Activated CD4-positive, alpha-beta T cell treated with anti-CD3 and anti-CD28 coated beads, Interleukin-2, amount 50 U/mL, for 1 hour (primary cell): ENCODE measurements at places on chromosomes 7 and 10.

DNA sequence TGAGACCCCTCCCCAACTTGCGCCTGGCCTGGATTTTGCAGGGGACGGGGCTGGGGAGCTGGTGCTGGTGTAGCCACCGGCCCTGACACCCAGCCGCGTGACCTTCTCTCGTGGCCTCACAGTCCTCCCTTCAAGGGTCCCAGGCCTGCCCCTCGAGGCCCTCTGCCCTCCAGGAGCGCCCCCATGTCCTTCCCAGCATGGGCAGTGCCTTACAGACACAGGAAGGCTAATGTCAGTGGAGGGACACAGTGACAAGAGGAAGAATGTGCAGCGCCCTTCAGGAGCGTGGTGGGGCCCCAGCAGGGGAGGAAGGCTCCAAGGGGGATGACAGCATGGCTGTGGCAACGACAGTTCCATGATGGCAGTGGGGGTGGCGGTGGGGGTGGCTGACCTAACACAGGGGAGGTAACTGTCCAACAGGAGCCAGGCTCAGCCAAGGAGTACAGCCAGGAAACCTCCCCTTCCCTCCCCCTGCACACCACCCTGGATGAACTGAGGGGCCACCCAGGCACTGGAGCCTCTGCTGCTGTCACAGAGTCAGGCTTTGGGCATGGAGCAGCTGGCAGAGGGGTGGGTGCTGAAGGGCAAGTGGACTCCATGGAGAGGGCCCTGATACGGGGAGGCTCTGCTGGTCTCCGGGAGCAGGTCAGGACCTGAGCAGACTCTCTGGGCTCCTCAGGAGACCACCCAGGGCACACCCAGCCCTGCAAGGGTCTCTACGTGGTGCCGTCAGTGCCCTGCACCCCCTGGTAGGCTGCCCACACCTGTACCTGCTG, 76.0 kb upstream of the RET start:
- no peak for DNase-seq

- no peak for DNase-seq
Observed at GRCh38 chr7:40597517-40597916, 462.7 kb downstream of the SUGCT start.

GRCh38 chr7:44561962-44562621, 11.6 kb downstream of the DDX56 start:
- DNase-seq, result no peak

DNA sequence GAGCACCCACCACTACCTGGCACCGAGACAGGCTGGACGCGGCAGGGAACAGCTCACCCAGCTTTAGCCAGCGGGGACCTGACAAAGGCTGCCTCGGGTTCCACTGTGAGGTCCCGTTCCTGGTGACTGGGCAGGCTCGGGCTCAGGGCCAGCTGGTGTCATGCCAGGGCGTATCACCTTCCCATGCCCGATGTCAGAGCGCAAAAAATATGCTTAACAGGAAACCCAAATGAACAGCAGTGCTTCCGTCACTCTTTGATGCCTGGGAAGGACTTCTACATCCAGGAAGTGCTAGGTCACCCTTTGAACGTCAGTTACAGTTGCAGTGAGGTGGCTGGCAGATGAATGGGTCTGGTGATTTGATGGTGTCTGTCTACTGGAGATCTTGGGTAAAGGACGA, 106.0 kb downstream of the ADARB2 start:
- DNase-seq, result no peak

GRCh38 chr7:30699706-30700495, 17.6 kb upstream of the CRHR2 start:
- DNase-seq, result no peak

GRCh38 chr10:80173466-80173865, 31.9 kb downstream of the ANXA11 start:
- no peak for DNase-seq

GRCh38 chr7:46525876-46526275, 604.8 kb upstream of the IGFBP3 start:
- DNase-seq, result no peak

DNA sequence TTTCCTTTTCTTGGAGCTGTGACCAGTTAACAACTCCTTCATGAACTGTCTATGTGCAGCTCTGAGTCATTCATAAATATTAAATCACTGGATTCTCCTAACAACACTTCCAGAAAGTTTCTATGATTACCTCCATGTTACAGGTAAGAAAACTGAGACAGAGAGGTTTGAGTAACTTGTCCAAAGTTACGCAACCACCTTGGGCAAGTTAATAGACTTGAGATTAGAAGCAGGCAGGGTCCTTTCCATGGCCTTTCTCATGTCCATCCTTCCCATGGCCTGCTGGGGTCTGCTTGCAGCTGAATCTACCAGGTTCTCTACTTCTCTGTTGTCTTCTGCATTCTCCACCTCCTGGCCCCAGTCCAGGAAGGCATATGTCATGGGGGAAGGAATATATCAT, 648.8 kb upstream of the MKI67 start:
- no peak for DNase-seq

DNA sequence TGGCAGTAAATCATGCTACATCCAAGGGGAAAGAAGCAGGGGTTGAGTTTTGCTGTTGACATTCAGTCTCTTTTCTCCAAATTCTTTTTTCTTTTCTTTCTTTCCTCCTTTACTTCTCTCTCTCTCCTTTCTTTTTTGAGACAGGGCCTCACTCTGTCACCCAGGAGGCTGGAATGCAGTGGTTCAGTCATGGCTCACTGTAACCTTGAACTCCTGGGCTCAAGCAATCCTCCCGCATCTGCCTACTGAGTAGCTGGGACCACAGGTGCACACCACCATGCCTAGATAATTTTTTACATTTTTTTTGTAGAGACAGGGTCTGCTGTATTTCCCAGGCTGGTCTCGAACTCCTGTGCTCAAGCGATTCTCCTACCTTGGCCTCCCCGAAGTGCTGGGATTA, 35.2 kb downstream of the SBDS start:
- DNase-seq, result no peak

DNA sequence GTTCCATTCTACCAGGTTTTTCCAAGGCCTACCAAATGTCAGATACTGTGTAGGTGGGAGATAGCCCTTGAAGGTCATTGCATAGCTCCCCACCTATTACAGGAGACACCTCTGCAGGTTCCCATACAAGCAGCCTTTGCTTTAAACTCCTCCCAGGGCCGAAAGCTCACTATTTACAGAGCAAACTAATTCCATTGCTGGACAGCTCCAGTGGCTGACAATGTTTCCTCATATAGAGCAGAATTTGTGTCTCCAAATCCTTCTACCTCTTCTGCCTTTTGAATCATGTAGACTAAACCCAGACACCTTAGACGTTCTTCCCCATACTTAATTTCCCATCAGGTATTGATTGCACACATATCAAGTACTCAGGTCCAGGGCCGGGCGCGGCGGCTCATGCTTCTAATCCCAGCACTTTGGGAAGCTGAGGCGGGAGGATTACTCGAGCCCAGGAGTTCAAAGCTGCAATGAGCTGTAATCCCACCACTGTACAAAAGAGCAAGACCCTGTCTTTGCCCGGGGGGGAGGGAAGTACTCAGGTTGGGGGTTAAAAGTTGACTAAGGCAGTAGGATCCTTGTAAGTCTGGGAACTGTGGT, 2.1 kb downstream of the CNNM1 start:
- DNase-seq, result no peak

DNA sequence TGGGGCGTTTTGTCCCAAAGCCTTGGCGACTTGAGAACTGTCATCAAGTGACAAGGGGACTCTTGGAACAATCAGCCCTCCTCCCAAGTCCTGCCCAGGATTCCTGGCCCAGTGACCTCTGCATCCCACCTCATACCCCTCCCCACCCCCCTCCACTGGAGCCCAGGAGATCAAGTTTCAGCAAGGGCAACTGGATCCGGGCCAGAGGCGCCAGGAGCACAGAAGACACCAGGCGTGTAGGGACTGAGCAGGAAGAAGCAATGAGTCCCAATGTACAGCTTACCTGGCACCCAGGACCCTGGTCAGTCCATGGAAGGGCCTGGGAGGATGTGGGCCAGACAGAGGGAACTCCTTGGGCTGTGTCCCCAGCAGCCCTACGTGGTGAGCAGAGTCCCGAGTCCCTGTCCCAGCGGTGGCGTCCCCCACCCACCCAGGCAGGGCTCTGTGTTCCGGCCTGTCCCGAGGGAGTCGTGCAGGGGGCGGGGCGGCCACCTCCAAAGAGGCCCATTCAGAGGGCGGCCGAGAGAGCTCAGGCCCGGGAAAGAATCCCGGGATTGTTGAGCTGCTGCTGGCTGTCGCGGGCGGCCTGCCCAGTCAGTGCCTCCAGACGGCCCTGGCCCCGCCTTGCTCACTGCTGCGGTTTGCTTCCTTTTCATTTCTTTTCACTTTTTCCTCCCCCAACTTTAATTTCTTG, 254.1 kb downstream of the TNS3 start:
- DNase-seq, result no peak

DNA sequence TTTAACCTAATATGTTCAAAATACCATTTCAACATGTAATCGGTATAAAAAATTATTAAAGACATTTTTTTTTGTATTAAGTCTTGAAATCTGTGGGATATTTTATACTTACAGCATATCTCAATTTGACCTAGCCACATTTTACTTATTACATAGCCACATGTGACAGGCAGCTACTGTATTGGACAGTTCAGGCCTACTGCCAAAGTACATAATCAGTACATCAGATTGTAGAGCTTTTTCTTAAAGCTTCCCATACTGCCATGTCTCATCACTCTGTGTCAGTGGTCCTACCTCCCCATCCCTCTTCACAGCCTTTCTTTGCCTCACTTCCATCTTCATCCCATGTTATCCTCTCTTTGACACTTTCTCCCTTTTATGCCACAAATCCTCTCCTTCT, 43.0 kb downstream of the LOXL4 start:
- DNase-seq, result no peak

DNA sequence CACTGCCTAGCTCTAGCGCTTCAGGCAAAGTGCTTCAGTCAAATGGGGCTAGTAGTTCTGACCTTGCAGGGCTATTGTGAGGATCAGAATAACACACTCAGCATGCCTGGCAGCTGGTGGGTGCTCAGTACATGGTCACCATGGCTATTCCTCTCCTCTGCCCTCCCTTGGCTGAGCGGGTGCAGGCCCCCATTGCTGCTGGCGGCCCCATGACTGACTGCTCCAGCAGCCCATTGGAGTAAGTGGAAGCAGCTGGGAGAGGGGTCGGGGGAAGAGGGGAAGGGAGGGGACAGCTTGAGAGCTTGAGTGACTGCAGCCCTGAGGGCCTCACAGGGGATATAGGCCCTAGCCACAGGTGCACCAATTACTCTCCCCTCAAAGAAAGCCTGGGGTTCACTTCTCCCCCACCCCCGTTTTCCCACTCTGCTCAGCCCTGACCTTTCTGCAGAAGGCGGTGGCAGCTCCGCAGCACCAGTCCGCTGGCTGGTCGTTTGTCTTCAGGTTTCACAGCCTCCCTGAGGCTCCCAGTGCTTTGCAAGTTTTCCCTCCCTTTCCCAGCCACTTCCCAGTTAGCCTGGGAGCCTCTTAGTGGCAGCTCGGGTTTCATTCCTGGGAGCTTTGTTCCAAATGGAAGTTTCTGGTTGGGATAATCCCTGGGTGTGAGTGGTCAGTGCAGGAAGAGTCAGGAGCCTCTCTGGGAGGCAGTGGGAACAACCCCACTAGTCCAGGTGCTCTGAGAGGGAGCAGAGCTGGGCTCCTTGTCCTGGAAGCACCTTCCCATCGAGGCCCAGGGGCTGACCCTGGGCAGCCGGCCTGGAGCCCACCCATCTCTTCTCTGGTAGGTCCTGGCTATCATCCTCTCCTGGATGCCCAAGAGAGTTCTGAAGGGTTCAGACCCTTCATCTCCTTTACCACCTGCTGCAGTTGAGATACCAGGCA, 16.3 kb downstream of the FGF8 start:
- DNase-seq, result no peak

- no peak for DNase-seq
Observed at GRCh38 chr7:27171637-27172314, 2.3 kb downstream of the HOXA10 start.
